ENCODE measurements at places on chromosomes 4 and X.

DNA sequence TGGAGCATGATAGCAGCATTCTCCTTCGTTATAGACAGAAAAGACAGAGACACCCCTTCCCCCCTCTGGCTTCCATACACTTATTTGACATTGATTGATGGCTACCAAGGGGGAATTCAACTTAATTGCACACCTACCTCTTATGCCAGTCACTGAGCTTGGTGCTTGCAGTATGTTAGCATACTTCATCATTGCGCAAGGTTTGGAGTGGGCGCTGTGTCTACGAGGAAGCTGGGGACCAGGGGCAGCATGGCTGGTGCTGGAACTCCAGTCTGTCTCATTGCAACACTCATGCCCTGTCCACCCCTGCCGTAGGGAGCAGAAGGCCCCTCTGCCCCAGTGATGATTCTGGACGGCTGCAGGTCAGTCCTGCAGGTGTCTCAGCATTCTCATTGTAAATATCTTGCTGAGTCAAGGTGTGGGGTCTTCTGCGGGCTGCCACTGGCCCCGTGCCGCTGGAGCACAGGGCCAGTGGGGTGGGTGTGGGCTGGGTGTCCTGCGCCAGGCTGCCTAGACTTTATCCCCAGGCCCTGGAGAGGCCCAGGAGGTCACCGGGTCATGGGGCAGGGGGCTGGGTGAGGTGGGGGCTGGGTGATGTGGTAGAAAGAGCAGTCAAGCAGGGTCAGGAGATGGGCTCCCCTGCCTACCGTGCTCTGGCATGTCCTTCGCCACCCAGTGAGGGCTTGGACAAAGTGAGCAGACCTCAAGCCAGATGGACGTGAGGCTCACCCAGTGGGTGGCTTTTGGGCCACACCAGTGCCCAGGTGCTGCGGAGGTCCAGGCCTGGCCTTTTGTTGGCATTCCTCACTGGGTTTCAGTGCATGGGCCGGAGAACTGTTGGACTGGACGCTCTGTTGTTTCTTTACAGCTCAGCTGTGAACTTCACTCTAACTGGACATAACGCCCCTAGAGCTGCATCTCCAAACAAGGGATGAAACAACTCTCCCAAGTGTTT is 85.5 kb downstream of the PSAPL1 start:
- DNase-seq = no peak

GRCh38 chr4:6114181-6114580 is 86.2 kb downstream of the JAKMIP1 start:
- DNase-seq = no peak

DNA sequence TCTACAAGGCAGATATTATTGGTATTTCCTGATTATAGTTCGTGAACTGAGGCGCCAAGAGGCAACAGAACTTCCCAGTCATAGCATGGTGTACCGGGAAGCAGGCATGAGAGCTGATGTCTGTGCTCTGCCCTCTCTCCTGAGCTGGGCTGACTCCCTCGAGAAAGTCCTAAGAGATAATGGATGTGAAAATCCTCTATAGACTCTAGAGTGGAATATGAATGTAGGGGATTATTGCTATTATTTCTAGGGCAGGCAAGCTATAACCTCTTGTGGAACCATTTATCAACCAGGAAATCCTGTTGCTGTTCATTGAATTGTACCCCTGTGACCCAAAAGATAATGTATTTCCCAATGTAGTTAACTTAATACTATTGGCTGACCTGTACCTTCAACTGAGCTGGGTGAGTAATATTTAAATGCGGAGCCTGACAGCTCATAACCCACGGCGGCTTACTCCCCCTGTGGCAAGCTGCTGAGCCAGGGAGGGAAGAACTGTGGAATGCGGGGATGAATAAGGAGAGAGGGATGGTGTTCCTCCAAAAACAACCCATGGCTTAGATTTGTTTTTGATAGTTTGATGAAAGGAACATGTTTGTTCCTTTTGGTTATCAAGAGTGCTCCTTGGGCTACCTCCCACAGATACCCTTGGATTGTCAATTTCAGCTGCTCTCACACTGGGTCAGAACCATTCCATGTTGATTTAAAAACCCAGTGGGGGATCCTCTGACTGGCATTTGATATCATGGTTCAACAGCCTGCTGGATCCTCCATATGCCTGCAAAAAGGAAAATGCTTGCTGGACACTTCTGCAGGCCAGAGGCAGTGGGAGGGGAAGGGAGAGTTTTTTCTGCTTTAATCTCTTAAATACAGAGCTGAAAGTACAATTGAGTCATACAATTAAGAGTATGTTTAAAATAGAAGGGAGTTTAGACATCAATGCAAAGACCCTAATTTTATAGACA is 339.0 kb upstream of the BOD1L1 start:
- no peak for DNase-seq

GRCh38 chr4:11428899-11429698 is 405 bp upstream of the HS3ST1 start:
- DNase-seq = no peak

DNA sequence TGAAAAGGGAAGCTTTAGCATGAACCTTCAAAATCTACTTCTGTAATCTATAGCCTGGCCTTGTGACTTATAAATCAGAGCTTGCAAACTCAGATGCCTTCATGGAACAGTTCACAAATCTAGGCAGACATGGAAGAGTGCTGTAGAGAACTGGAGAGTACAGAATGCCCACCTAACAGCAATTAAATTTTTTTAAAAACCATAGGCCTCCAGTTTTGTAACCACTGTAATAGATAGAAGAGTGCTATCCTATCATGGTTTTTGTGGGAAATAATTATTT is 10.4 kb downstream of the MTMR1 start:
- no peak for DNase-seq

- DNase-seq = no peak
Observed at GRCh38 chr4:189809839-189810238, 130.8 kb upstream of the FRG1 start.

- no peak for DNase-seq
Observed at GRCh38 chr4:36471903-36472302, 190.5 kb downstream of the DTHD1 start.

- DNase-seq = no peak
Observed at GRCh38 chr4:151166636-151167035, 67.2 kb downstream of the RPS3A start.

GRCh38 chr4:13328591-13328990 is 155.5 kb downstream of the RAB28 start:
- no peak for DNase-seq

DNA sequence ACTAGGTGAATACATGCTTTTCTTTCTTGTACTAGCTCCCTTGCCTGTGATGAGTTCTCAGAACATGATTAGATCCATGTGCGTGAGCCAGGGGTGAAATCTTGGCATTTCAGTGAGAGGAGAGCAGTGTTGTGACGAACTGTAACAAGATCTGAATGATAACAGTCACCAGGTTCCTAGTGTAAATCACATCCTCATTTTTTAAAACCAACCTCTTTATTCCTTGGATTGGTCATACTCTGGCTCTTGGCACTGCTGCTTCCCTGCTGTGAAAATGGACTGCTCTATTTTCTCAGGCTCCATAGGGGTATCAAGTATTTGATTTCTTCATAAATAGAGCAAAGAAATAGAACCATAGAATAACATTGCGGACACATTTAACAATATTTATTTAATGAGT is 206.3 kb downstream of the SLC4A4 start:
- no peak for DNase-seq

DNA sequence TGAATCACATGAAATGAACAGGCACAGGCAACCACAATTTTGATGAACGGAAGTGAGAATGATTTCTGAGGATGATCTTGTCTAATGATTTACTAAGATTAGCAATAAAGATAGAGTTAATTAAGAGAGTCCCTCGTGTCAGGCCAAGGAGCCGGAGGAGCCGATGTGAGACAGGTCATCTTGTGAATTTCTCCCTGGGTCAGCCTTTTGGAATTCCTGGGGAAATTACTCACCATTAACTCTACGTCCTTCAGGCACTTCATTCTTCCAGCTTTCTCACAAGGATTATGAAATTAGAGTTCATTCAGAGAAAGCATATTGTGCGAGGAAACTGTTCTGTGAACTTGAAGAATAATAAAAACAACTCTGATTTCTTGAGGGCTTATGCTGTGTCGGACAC is 86.7 kb downstream of the PSAPL1 start:
- DNase-seq = no peak

DNA sequence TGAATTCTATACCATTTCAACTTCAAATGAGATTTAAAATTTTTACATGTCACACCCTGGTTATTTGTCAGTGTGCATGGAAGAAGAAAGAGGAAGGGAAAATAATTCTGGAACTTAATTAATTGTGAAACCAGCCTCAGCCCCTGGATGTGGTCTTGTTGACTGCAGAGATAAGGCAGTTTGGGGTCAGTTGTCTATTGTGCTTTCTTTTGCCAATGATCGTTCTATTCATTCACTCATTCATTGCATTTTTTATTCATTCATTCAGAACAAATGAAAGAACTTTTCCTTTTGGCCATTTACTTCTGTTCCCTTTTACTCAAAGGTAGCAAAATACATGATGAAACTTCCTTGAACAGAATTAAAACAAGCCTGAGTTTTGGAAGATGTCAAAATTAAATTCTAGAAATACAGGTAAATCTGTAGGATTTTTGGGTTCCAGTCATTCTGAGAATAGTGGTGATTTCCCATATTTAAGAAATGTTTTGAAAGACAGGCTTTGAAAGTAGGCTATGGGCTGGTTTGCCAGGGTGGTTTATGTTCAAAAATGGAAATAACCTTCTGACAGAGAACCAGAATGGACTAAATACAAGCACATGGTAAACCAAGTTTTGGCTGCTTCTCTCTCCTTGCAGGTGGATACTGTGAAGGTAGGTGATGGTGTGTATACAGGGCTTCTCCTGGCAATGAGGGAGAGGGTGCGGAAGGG is 35.7 kb downstream of the PARM1 start:
- DNase-seq = no peak

- no peak for DNase-seq
Observed at GRCh38 chr4:153668647-153669046, 15.4 kb upstream of the TLR2 start.

DNA sequence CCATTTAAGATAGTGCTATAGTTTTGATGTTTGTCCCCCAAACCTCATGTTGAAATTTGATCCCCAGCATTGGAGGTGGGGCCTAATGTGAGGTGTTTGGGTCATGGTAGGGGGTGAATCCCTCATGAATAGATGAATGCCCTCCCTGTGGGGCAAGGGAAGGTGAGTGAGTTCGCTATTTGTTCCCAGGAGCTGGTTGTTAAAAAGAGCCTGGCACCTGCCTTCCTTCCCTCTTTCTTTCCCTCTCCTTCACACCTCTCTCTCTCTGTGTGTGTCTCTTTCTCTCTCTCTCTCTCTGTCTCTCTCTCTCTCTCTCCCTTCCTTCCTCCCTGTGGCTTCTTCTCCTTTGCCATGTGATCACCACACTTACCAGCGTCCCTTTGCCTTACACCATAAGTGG is 160.7 kb downstream of the AASDH start:
- no peak for DNase-seq

DNA sequence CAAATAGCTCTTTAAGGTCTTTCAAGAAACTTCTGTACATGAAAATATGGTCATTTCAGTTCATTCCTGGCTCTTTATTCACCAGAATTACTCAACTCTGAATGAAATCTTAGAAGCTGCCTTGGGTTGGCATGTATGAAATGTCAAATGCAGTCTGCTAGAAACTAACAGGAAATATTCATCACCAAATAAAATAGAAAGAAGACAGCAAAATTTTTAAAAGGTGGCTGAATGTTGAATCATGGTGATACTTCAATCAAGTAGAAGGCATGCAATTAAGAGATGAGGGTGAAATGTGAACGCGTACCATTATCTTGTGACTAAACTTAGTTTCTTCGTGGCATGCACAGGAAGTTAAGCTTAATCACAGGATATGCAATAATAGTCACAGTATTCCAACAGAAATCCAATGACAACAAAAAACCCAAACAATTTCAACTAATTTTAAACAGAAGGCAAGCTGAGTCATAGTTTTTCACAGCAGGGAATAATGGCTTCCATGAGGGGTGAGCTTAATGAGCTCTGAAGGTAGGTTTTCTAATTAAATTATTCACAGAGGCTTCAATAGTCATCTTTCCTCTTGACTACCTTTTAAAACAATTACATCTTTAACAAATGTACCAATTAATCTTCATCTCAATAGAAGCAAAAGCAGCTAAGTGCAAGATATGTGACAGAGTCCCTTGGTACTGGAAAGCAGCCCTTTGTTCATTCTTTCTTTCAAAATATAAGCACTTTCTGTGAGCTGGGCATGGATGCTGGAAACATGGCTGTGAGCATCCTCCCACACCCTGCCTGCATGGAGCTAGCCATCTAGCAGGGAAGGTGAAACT is 44.5 kb downstream of the SCFD2 start:
- DNase-seq = no peak

DNA sequence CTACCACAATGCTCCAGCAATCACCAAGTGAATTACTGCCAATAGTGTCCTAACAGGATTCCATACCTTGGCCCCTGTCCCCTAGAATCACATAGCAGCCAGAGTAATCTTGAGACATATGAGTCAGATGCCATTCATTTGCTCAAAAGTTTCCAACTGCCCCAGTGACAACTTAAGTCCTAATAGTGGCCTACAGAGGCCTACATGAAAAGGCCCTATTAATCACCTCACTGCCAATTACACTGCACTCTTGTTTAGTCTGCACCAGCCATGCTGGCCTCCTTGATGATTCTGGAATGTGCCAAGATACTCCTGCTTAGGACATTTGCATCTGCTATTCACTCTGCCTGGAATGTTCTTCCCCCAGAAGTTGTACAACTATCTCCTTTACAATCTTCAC is 130.7 kb downstream of the NR3C2 start:
- no peak for DNase-seq

GRCh38 chr4:106986486-106986885 is 49.6 kb downstream of the DKK2 start:
- no peak for DNase-seq

- DNase-seq = no peak
Observed at GRCh38 chrX:23434356-23434884, 99.8 kb downstream of the PTCHD1 start.

- no peak for DNase-seq
Observed at GRCh38 chrX:107878106-107878505, 52.4 kb downstream of the MID2 start.

DNA sequence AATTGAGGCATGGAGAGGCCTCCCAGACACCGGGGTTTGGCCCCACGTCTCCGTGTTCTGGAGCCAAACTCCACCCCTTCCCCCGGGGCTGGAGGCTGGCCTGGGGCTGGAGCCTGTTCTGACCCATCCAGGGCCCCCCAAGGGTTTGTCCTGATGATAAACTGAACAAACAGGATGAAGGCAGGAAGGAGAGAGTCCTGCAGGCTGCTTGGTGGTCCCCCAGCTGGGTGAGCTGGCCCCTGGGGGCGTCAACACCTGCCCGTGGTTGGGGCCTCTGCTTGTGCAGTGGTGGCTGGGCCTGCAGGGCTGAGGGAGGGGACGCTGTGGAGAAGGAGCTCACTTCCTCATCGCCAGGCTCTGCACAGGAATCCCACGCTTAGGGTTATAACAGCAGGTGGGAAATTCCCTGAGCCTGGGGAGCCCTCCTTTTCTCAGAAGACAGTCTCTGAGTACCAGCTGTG is 2.3 kb downstream of the SH3TC1 start:
- no peak for DNase-seq

- DNase-seq = no peak
Observed at GRCh38 chrX:104342065-104342464, 87.3 kb upstream of the ESX1 start.

GRCh38 chrX:5632061-5632614 is 596.5 kb downstream of the NLGN4X start:
- no peak for DNase-seq

Measured in stimulated activated CD8-positive, alpha-beta memory T cell treated with anti-CD3 and anti-CD28 coated beads, Interleukin-4, amount 100 ng/mL, for 1 hour (primary cell).